ENCODE measurements at places on chromosomes 2 and 18.

GRCh38 chr18:26386441-26386840 lies 160.2 kb downstream of the TAF4B start:
- peak; percentile 52 for DNase-seq
- peaks cover 23% of the 10 kb centered on the region for H3K4me1 ChIP-seq
- no peaks in the 10 kb centered on the region for H3K36me3 ChIP-seq
- no peaks in the 10 kb centered on the region for H3K27me3 ChIP-seq

DNA sequence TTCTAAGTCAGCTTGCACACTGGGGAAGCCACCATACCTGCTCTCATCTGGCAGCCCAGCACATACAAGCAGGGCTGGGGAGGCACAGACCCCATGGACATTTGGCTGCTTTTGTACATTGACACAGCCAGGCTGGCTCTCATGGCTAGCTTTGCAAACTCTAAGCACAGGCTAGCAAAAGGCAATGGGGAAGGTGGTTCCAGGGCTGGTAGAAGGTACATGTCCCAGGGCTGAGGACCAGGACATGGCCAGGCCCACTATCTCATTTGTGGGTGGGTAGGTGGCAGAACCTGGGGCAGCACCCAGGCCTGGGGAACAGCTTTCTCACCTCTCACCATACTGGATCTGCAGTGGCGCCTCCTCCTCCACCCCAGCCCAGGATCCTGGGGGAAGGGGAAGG lies 90.9 kb downstream of the HS1BP3 start:
- H3K4me3 ChIP-seq: no peak overlapping the region
- no peak overlapping the region for H3K27ac ChIP-seq
- H3K36me3 ChIP-seq: no peaks in the 10 kb centered on the region
- no peaks in the 10 kb centered on the region for H3K27me3 ChIP-seq
- DNase-seq: no peak

GRCh38 chr2:150742094-150742493 lies 254.6 kb upstream of the RND3 start:
- DNase-seq: peak; percentile 13
- peak overlapping the region; percentile 59 for H3K4me3 ChIP-seq
- no peaks in the 10 kb centered on the region for H3K36me3 ChIP-seq

GRCh38 chr2:52036024-52036423 lies 1004.1 kb upstream of the NRXN1 start:
- H3K27ac ChIP-seq: no peak overlapping the region
- DNase-seq: no peak
- no peaks in the 10 kb centered on the region for H3K27me3 ChIP-seq
- no peaks in the 10 kb centered on the region for H3K36me3 ChIP-seq
- H3K4me1 ChIP-seq: 0 out of 2 replicates have a peak, but pooled peaks cover 3% of the 10 kb centered on the region
- no peak overlapping the region for H3K4me3 ChIP-seq

DNA sequence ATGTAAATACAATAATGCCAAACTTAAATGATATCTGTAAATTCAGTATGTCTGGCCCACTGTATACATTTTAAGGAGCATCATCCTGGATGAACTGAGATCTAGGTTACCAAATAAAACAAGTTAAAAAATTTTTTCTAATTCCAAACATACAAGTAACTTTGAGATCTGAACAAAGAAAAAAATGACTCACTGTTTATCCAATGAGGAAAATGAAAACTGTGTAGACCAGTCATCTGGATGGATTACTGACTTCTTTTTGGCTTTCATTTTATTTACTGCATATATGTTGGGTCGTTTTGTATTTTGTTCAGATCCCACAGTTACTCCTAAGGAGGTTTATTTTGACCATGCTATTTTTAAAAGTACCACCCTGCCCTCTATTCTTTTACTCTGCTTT lies 189.8 kb downstream of the RBM43 start:
- no peaks in the 10 kb centered on the region for H3K27me3 ChIP-seq
- no peak overlapping the region for H3K4me3 ChIP-seq
- DNase-seq: peak; percentile 34

DNA sequence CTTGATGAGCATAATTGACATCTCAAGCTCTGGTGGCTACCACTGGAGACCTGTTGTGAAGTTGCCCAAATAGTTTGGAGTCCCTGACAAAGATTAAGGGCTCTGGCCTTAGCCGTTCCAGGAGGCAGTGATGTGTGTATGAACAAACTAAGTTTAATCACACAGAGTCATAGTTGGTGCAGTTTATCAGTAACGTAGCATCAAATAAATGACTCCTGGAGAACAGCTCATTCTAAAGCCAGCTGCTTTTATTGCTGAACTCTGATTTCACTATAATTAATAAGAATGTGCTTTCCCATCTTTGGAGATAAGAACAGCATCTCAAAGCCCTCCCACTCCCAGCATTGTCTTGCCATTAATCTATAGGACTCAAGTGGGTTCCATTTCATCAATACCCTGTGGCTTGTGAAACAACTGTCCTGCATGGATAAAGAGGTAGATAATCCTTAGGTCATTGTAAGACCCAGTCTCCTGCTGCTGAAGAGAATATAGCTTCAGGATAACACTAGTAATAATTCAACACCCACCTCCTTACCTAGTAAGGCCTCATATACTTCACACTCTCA lies 211.4 kb upstream of the THUMPD2 start:
- H3K27me3 ChIP-seq: no peaks in the 10 kb centered on the region
- no peak overlapping the region for H3K4me3 ChIP-seq
- peak; percentile 56 for DNase-seq
- peak overlapping the region; percentile 38 for H3K27ac ChIP-seq
- H3K36me3 ChIP-seq: no peaks in the 10 kb centered on the region

GRCh38 chr18:36534154-36534688 lies 236.7 kb downstream of the FHOD3 start:
- peaks cover 4% of the 10 kb centered on the region for H3K4me1 ChIP-seq
- H3K27ac ChIP-seq: no peak overlapping the region
- DNase-seq: peak; percentile 46
- H3K36me3 ChIP-seq: no peaks in the 10 kb centered on the region
- no peaks in the 10 kb centered on the region for H3K27me3 ChIP-seq
- no peak overlapping the region for H3K4me3 ChIP-seq

GRCh38 chr2:96342085-96342484 lies 6.5 kb downstream of the NCAPH start:
- H3K27me3 ChIP-seq: no peaks in the 10 kb centered on the region
- H3K36me3 ChIP-seq: no peaks in the 10 kb centered on the region
- peak; percentile 58 for DNase-seq

- H3K4me3 ChIP-seq: no peak overlapping the region
- DNase-seq: peak; percentile 71
- H3K27ac ChIP-seq: no peak overlapping the region
- no peaks in the 10 kb centered on the region for H3K4me1 ChIP-seq
- H3K27me3 ChIP-seq: no peaks in the 10 kb centered on the region
These were observed 26.7 kb downstream of the POLR1A start for GRCh38 chr2:86078774-86079545.

GRCh38 chr18:52387175-52387574 lies 47.2 kb downstream of the DCC start:
- no peaks in the 10 kb centered on the region for H3K4me1 ChIP-seq
- H3K27ac ChIP-seq: no peak overlapping the region
- H3K27me3 ChIP-seq: no peaks in the 10 kb centered on the region

GRCh38 chr2:65064728-65065552 lies 8.7 kb downstream of the CEP68 start:
- no peaks in the 10 kb centered on the region for H3K36me3 ChIP-seq
- peak overlapping the region; percentile 93 for H3K27ac ChIP-seq
- DNase-seq: peak; percentile 96
- H3K27me3 ChIP-seq: no peaks in the 10 kb centered on the region

GRCh38 chr2:96171831-96172230 lies 26.6 kb upstream of the DUSP2 start:
- H3K4me3 ChIP-seq: no peak overlapping the region
- H3K36me3 ChIP-seq: no peaks in the 10 kb centered on the region
- H3K27ac ChIP-seq: no peak overlapping the region
- H3K27me3 ChIP-seq: no peaks in the 10 kb centered on the region

DNA sequence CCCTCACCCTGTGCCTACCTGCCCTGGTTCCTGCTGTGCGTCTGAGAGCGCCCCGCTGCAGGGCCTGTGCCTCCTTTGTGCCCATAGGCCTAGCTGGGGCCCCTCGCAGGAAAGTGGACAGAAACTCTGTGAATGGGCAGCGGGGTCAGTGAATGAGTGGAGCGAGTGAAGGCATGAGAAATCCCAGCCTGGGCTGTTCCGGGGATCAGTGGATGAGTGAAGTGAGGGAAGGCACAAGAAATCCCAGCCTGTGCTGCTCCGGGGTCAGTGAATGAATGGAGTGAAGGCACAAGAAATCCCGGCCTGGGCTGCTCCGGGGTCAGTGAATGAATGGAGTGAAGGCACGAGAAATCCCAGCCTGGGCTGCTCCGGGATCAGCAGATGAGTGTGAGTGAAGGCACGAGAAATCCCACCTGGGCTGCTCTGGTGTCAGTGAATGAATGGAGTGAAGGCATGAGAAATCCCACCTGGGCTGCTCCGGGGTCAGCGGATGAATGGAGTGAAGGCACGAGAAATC lies 2.0 kb downstream of the COLEC11 start:
- H3K36me3 ChIP-seq: no peaks in the 10 kb centered on the region
- H3K4me3 ChIP-seq: no peak overlapping the region
- no peaks in the 10 kb centered on the region for H3K4me1 ChIP-seq

GRCh38 chr2:101740555-101740964 lies 43.1 kb downstream of the MAP4K4 start:
- H3K4me3 ChIP-seq: no peak overlapping the region
- no peaks in the 10 kb centered on the region for H3K27me3 ChIP-seq
- 0 out of 2 replicates have a peak overlapping the region, but pooled peaks have one; percentile 5 for H3K27ac ChIP-seq
- H3K4me1 ChIP-seq: peaks cover 79% of the 10 kb centered on the region
- DNase-seq: no peak

DNA sequence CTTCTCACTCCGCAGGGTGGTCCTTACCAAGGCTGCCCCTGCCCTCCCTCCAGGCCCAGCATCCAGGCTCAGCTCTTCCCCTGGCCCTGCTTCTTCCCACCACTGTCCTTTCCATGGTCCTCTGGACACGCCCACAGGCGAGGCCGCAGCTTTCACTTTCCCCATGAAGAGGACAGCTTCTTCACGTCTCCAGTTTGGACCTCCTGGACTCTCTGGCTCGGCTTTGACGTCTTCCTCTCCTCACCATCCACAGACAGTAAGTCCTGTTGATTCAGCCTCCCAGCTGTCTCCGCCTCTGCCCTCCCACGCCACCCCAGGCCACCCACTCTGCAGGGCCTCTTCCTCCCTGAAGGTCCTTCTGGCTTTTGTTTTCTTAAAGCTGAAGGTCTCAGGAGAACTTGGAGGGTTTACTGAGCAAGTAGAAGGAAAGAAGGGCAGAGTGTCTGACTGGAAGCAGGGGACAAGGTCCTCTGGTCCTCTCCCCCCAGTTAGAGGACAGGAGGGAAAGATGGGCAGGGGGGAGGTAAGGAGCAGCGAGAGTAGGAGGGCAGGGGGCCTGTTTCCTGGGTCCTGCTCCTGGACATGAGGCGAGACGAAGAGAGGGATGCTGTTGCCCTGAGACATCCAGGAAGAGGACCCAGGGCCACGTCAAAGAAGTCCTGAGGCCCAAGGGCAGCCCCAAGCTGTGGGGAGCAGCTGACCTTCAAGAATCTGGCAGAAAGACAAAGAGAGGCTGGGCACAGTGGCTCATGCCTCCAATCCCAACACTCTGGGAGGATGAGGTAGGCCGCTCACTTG lies 24.7 kb upstream of the NMUR1 start:
- no peaks in the 10 kb centered on the region for H3K36me3 ChIP-seq
- H3K27ac ChIP-seq: no peak overlapping the region
- H3K4me1 ChIP-seq: no peaks in the 10 kb centered on the region
- H3K27me3 ChIP-seq: no peaks in the 10 kb centered on the region
- peak overlapping the region; percentile 36 for H3K4me3 ChIP-seq
- peak; percentile 45 for DNase-seq

- DNase-seq: no peak
- H3K27me3 ChIP-seq: no peaks in the 10 kb centered on the region
- peaks cover 3% of the 10 kb centered on the region for H3K4me1 ChIP-seq
- no peak overlapping the region for H3K4me3 ChIP-seq
These were observed 108.0 kb upstream of the LDLRAD4 start for GRCh38 chr18:13110559-13110958.

DNA sequence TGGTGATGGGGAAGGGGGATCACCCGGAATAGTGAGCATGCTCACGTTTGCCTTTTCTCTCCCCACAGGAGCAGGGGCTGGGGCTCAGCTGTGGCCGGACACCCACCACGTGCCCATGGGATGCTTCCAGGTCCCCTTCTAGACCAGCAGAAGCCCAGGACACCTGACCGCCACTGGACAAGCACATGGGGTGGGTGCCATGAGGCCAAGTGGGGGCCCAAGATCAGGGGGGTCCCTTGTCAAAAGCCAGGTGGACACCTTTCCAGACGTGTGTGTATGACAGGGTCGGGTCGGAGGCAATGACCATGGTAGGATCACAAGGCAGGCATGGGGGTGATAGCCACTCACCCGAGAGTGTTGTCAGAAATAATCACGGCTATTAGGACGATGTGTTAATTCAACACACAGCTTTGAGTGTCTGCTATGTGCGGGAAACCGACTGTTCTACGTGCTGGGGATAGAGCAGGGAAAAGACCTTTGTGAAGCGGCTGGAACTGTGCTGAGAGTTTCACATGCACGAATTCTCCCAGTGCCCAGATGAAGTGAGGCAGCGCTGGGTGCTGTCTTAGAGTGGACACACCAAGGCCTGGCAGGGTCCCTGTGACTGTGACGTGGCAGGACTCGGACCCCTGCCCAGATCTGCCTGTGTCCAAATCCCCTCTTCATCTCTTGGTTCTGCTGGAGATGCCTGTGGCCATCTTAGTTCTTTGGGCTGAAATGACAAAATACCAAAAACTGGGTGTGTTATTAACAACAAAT lies 244.7 kb downstream of the NDUFA10 start:
- peaks cover 10% of the 10 kb centered on the region for H3K27me3 ChIP-seq
- no peak for DNase-seq
- no peak overlapping the region for H3K27ac ChIP-seq
- H3K4me1 ChIP-seq: no peaks in the 10 kb centered on the region
